ENCODE measurements at places on chromosomes 7 and 10.

DNA sequence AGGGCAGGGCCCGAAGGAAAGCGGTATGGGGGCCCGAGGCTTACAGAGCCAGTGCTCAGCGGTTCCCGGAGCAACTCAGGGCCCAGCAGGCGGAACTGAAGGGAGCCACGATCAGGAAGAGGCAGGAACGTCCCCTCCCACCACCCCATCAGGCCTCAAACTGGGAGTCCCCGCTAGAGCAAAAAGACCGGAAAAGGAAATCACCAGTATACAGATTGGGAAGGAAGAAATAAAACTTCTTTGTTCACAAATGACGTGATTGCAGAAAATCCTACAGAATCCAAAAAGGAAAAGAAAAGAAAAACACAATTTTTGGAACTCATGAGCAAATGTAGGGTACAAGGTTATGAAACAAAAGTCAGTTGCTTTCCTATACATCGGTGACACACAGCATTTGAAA is 21.6 kb upstream of the ZFAND2A start:
- DNase-seq: no peak

DNA sequence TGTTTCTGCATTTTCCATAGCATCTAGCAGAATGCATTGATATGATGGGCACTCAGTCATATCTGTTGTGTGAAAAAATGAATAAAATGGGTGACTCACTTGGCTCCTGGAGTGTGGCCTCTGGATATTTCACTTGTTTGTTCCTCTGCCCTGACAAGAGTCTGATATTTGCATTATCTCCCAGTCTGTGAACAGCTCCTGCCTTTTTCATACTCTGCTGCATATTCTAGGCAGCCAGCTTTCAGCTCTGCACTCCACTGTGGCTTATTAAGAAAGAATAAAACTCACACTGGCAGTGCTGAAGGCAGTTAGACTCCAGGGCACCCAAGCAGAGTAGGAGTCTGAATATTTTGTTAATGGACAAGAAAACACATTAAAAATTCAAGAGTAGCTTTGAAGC is 623.9 kb downstream of the SORCS1 start:
- DNase-seq: peak; percentile 46

GRCh38 chr7:139557857-139558581 is 34.5 kb downstream of the CLEC2L start:
- no peak for DNase-seq

- DNase-seq: no peak
Observed at GRCh38 chr10:14032406-14032998, 298.2 kb downstream of the FRMD4A start.

DNA sequence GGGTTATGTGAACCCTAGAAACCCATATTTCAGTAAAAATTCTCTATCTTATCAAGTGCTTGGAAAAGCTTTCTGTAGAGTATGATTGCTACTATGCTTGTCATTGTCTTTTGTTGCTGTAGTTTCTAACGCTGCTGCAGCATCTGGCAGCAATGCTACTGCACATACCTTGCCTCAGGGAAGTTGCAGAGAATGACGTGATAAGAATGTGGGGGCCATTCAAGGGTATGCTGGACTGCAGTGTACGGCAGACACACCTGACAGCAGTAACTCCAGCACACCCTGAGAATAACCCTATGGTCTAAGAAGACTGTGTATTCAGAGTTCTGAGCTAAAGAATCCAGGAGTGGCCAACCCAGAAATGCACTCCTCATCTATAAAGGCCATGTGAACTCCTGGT is 20.5 kb downstream of the TRIM4 start:
- no peak for DNase-seq

GRCh38 chr10:58963101-58963534 is 213.3 kb upstream of the PHYHIPL start:
- peak; percentile 21 for DNase-seq

- no peak for DNase-seq
Observed at GRCh38 chr7:72805526-72806494, 22.2 kb downstream of the TYW1B start.

GRCh38 chr10:116737627-116738327 is 4.6 kb downstream of the HSPA12A start:
- DNase-seq: no peak

GRCh38 chr10:70998086-70998485 is 109.7 kb upstream of the PCBD1 start:
- no peak for DNase-seq

DNA sequence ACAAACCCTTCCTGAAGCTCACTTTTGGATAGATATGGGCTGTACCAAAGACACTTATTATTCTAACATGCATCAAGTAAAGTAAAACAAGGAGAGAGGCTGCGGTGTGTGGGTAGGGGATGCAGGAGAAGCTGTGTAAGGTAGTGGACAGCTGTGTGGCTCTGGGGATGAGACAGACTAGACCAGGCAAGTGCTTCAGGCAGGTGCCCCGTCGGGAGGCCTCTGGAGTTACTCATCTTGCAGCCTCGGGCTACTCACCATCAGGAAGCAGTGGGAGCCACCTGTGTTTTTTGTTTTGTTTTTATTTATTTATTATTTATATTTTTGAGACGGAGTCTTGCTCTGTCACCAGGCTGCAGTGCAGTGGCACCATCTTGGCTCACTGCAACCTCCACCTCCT is 49.3 kb upstream of the NCAPG2 start:
- DNase-seq: no peak

GRCh38 chr10:128971374-128972035 is 495.5 kb upstream of the MGMT start:
- no peak for DNase-seq

Measured in MCF 10A (cell line).